NCI-H748 treated with DMSO at 0.1 percent for 48 hours (cell line): ENCODE measurements at places on chromosomes 16 and 17.
A peak's percentile ranks its signal among the peaks of the same experiment; 100 is the strongest.

DNA sequence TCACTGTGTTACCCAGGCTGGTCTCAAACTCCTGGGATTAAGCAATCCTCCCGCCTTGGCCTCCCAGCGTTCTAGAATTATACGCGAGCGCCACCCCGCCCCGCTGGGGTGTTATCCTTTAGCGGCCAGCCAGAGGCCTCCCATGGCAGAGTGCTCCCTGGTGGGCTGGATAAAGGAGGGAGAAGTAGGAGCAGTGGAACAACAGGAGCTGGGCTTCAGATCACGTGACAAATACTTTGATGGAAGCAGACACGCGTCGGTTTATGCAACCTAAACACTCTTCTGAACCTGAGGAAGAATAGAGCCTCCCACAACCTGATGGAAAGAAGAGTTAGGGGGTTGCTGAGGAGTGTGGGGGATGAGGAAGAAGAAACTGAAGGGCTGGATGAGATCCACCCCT is 2114.0 kb downstream of the TP53TG3F start:
- DNase-seq, result no peak

DNA sequence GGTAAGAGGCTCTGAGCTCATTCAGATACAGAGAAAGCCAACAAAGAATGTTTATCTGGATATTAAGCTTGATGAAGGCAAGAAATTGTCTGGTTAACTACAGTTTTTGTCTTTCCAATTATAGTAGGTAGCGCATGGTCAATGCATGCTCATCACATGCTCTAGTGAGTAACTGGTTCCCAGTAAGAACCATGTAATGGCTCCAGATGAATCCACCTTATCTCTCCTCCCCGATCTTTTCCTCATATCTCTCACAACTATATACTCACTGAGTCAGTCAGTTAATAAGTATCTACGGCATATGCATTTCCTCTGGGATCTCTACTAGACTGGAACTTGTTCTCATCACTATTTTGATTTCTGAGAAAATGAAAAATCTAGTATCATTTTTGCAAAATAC is 340.7 kb upstream of the DYNLRB2 start:
- DNase-seq, result no peak

GRCh38 chr16:54928016-54928356 is 2.7 kb upstream of the IRX5 start:
- DNase-seq, result peak; percentile 16

GRCh38 chr17:60147553-60148223 is 2.1 kb upstream of the CA4 start:
- no peak for DNase-seq

DNA sequence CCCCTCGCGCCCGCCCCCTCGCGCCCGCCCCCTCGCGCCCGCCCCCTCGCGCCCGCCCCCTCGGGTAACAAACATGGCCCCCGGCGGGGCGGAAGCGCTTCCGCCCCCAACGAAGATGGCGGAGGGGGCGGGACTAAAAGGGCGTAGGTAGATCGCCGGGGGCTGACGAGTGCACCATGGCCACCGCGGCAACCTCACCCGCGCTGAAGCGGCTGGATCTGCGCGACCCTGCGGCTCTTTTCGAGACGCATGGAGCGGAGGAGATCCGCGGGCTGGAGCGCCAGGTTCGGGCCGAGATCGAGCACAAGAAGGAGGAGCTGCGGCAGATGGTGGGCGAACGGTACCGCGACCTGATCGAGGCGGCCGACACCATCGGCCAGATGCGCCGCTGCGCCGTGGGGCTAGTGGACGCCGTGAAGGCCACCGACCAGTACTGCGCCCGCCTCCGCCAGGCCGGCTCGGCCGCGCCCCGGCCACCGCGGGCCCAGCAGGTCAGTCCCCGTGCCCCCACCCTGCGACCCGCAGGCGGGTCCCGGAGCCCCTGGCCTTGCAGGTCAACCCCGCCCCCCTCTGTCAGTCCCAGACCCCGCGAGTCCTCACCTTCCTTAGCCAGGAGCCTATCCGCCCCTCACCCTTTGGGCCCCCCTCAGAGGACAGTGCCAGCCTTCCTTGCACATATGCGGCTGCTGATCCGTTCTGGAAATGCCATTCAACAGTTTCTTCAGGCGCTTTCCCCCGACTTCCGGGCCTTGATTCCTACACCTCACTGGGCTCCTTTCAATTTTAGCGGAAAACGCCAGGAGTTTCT is at the start of gene COG1:
TSS of gene COG1 (plus strand) at position 162 of the 808 bp plus-strand sequence. CDS start at position 177, 15 bp downstream.
- DNase-seq, result peak; percentile 59

- DNase-seq, result no peak
Observed at GRCh38 chr16:73891129-73891542, 405.5 kb upstream of the PSMD7 start.

- no peak for DNase-seq
Observed at GRCh38 chr16:10297341-10298006, 88.4 kb upstream of the ATF7IP2 start.

DNA sequence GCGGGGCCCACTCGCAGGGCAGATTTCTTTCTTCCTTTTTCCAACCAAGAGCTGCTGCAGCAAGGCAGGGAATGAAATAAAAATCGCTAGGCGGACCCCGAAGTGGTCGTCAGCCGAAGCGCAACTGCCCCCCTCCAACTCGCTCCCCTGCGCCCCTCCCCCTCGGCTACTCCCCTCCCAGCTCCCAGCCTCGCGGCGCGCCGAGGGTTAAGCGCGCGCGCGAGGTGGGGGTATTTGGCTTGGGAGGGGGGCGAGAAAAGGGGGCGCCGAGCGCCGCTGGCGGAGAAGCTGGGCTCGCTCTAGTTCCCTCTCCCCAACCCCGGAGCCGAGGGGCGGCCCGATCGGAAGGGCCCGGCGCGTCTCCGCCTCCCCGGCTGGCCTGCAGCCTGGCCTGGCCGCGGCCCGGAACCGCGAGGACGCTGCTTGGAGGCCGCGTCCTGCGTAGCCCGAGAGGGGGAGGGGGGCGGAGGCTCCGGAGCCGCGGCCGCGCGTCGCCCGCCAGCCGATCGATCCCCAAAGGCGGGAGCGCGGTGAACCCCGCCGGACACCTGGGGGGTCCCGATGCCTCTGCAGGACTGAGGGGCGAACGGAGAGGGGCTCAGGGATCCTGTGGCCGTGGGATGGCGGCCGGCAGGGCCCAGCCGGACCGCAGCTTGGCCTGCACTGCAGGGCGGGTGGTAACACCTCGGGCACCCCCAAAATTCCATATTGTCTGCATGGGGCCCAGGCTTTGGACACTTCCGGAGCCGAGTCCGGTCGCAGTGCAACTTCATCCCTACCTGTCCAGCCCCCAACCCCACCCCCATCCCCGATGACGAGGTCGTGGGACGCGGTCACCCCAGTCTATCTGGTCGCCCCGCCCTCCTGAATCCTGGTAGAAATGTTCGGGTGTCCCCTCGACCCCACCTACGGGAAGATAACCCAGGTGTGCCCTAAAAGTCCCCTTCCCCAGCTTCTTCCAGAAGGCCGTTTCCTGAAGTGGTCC is 4.9 kb upstream of the CBX4 start:
- DNase-seq, result no peak

- DNase-seq, result no peak
Observed at GRCh38 chr16:12186774-12187335, 210.3 kb downstream of the SNX29 start.

DNA sequence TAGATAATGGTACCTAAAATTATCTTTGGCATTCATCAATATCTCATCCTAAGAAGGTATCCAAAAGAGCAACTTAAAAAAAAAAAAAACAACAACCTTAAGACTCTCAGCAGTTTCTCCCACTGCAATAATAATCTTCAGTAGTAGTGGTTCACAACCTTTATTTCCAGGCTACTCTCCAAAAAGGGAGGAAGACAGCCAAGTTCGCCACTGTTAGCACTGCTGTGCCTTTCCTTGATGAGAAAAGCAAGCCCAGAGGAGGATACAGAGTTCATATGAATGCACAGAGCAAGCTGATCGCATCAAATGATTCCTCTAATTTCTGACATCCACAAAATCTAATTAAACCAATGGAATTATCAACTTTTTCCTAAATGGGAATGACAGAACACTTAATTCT is 199.4 kb downstream of the AATF start:
- no peak for DNase-seq

GRCh38 chr17:58528443-58528842 is 14.0 kb upstream of the MTMR4 start:
- DNase-seq, result no peak

DNA sequence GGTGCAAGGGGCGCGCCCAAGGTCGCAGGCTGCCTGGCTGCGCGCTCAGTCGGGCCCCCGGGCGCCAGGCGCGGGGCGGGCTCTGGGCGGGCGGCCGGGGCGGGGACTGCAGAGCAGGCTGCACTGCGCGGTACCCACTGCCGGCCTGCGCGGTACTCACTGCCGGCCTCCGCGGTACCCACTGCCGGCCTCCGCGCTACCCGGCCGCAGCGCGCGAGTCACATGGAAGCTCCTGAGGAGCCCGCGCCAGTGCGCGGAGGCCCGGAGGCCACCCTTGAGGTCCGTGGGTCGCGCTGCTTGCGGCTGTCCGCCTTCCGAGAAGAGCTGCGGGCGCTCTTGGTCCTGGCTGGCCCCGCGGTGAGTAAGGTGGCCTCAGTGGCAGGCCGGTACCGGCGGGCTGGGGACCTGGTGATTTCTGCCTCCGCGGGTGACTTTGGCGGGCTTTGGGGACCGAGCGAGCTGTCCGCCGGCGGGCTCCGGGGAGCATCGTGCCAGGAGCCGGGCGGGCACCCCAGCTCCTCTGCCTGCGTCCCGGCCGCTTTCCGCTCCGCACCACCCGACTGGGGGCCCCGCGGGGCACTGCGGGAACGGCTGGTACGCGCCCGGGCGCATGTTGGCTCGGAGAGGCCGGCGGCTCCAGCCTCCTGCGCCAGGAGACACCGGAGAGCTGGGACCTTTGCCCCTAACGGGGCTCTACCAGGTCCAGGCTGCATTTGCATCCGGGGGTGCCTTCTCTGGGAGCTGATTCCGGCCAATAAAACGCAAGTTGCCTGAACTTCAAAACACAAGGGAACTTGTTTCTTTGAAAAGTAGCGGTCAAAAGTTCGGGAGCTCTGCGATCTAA is at the start of gene SLC47A1:
TSS of gene SLC47A1 (plus strand) at position 137 of the 844 bp plus-strand sequence. CDS start at position 223, 86 bp downstream.
- no peak for DNase-seq

DNA sequence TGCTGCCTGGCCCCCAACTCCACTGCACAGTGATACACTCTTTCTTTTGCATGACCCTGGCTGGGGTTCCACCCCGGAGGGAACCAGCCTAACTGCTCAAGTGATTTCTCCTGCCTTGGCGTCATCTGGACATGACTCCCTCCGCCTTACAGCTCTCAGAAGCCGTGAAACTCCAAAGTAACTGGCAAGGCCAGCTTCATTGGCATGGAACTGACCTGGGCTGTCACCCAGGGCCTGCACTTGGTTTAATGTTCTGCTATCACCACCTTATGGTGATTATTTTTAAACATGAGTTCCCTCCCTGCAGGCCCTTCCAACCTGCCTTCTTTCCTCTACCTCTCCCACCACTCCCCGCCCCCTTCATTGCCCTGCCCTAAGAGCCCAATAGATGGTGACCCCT is 139.7 kb upstream of the CDH5 start:
- DNase-seq, result no peak

- no peak for DNase-seq
Observed at GRCh38 chr17:78159575-78160158, 8.7 kb upstream of the SYNGR2 start.

GRCh38 chr17:61783120-61783519 is 80.2 kb downstream of the BRIP1 start:
- DNase-seq, result no peak

- DNase-seq, result peak; percentile 59
Observed at GRCh38 chr16:78177987-78178386, 78.5 kb downstream of the WWOX start.

- DNase-seq, result no peak
Observed at GRCh38 chr17:17067257-17067656, 25.0 kb downstream of the MPRIP start.

GRCh38 chr16:19169082-19169639 is 1.1 kb downstream of the SYT17 start:
- DNase-seq, result peak; percentile 40

GRCh38 chr16:89107203-89107582 is 13.5 kb downstream of the ACSF3 start:
- DNase-seq, result no peak

GRCh38 chr16:4214215-4214621 is 27.7 kb downstream of the SRL start:
- no peak for DNase-seq

DNA sequence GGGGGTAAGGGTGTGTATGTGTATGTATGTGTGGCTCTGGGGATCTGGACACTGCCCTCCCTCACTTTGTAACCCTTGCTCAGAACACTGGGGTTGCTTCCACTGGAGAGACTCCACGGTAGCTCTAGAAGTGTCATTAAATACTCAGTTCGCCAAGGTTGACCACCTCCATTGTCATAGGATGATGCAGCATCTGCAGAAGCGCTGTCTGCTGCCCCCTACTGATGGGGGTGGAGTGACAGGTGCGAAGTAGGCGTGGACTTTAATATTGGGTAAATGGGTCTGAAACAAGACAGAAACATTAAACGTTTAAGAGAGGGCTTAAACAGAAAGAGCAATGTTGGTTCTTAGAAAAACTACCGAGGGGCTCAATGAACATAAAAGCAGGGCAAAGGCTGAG is 35.5 kb upstream of the STAC2 start:
- DNase-seq, result no peak

- DNase-seq, result no peak
Observed at GRCh38 chr17:16081507-16082087, 82.0 kb downstream of the TTC19 start.

DNA sequence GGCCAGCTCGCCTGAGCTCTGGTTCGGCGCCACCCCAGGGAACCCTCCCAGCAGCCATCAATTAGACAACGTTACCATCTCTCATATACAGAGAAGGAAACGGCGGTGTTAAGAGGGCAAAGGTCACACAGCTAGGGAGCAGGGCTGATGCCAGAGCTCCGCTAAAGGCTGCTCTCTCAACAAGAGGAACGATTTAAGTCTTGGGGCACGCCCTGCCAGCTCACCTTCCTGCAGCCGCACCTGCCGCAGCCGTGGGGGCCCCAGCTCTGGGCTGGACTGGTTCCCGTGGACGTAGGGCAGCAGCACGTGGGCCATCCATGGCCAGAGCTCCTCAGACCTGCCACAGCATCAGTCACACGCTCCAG is 43.5 kb downstream of the PKD1 start:
- DNase-seq, result no peak

GRCh38 chr17:49616086-49616485 is 40.4 kb downstream of the NXPH3 start:
- no peak for DNase-seq

DNA sequence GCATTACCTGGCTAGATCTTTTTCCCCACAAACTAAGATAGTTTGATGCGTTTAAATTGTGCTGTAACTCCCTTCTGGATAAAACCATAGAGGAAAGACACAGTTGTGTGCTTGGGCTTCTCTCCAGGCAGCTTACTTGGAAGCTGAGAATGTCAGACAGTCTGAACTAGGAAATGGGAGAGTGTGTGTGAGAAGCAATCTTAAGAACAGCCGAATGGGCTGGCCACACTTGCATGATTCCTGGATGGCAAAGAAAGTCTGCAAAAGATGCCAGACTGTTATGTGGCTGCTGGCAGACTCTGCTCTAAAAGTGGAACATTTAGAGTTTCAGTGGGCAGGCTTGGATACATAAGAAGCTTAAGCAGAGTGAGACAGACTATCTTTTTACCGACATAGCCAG is 384.3 kb upstream of the PSMD7 start:
- no peak for DNase-seq

DNA sequence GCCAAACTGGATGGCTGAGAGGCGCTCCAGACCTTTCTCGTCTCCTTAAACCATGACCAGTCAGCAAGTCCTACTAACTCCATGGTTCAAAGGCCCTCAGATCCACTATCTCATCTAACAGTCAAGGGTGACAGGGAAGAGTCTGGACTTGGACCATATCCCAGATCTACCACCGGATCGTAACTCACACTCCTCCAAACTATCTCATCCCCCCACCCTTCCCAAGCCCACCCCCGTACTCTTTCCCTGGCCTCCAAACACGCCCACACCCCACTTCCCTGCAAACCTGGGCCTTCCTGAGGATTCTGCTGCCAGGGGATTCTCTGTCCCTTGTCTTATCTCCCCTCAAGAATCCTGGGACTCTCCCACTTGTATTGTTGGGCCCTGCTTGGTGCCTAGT is 5.1 kb downstream of the CDIP1 start:
- no peak for DNase-seq
